CD14-positive monocyte (primary cell): ENCODE measurements at places on chromosomes 5 and 9.

DNA sequence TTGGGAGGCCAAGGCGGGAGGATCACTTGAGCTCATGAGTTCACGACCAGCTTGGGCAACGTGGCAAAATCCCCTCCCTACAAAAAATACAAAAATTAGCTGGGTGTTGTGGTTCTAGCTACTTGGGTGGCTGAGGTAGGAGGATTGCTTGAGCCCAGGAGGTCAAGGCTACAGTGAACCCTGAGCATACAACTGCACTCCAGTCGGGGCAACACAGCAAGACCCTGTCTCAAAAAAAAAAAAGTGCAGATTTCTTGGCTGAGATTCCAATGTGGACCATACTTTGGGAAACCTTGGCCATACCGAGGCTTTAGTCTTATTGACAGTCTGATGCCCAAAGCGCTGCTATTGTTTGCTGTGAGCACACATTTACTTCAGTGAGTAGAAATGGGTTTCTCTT lies 113.6 kb upstream of the CLINT1 start:
- no peak for DNase-seq

- DNase-seq = no peak
Observed at GRCh38 chr9:131214286-131214856, 61.9 kb downstream of the FAM78A start.

DNA sequence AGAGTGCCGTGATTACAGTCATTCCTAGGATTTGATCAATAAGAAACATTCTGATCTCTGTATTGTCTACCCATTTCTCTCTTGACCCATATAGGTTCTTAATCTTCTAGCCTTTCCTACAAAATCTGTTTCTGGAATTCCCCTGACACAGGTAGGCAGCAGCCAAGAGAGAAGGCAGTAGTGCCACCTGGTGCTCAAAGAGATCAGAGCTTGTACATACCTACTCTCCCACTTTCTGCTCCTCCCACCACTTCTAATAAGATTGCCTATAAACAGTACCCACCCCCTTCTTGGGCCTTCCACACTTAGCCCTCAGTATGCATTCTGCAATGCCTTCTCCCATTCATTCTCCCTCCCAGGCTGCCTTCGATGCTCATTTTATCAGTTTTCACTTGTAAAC lies 117.4 kb upstream of the RORB start:
- DNase-seq = no peak

DNA sequence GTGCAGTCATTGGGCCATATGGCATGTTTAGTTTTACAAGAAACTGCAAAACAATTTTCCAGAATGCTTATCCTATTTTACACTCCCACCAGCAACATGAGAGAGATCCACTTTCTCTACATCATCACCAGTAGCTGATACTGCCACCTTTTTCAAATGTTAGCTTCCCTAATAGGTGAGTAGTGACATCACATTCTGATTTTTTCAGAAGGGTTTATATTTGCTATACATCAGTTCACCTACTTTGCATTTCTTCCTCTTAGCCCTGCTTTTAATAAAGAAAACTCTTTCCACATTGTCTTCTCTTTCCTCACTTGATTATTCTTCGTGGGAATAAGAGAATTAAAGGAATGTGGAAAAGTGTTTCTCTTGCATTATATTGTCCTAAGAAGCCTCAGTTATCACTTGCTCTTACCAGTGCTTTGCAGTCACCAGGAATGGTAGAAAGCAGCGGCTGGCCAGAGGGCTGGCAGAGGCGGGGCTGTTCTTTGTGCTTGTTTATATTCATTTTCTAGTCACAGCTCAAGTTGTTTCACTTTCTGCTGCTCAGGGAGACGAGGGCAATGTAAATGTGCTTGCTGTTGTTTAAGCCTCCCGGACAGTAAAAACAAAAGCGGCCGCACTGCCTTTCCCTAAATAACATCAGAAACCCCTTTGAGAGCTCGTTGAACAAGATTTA lies 164.8 kb downstream of the HSD17B3 start:
- no peak for DNase-seq

- no peak for DNase-seq
Observed at GRCh38 chr5:168693297-168693696, 114.1 kb upstream of the PANK3 start.

GRCh38 chr5:99314721-99315120 lies 385.9 kb upstream of the CHD1 start:
- DNase-seq = peak; percentile 3

GRCh38 chr9:86069206-86069869 lies 30.0 kb downstream of the GOLM1 start:
- DNase-seq = peak; percentile 97

- no peak for DNase-seq
Observed at GRCh38 chr9:138066049-138066448, 188.5 kb downstream of the CACNA1B start.

DNA sequence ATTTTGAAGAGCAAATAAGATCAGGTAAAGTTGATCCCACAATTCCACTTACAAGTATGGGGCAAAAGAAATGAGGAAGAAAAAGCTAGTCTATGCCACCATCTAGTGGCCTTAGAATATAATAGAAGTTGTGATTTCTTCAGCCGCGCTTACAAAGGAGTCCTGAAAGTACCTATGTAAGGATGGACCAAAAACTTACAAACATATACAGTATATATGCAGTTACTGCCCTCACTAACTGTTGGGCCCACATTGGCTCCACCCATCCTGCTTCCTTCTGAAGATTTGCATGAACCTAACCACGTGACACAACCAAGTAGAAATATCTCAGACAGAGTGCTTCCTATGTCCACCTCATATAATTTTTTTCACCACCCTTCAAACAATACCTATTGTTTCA lies 11.7 kb upstream of the OR13D1 start:
- peak; percentile 18 for DNase-seq

- DNase-seq = peak; percentile 48
Observed at GRCh38 chr5:173835131-173835530, 53.0 kb upstream of the CPEB4 start.

- no peak for DNase-seq
Observed at GRCh38 chr9:34964458-34964857, 6.4 kb downstream of the PHF24 start.

- DNase-seq = peak; percentile 44
Observed at GRCh38 chr9:129170229-129170628, 7.8 kb downstream of the IER5L start.

DNA sequence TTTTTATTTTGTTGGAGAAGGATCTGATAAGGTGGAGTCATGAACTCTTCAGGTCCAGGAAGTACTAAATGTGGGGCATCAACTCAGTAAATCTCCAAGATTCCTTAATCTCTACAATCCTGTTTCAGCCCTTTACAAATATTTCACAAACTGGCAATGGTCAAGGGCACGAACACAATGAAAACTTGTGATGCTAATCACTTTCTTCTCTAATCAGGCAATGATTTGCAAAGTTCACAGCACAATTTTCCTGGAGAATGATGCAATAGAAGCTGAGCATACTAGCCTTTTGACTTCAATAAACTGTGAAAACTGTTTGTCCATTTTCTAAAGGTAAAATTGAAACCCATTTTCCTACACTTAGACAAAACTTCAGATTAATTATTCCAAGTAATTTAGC lies 16.9 kb downstream of the GDF9 start:
- DNase-seq = no peak

DNA sequence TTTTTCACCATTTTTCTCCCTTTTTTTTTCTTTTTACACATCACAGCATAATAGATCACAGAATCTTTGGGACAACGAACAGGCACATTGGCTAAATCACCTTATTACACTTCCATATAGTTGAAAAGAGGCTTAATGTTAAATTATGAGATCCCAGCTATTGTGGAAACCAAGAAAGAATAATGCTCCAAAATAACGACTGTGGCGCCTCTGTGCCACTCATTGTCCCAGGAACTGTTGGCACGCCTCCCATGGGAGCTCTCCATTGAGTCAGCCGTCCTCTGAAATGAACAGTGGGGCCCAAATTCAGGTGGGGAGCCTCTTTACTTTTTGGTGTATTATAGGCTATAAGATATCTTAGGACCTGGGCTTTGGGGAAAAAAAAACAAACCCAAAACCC lies 82.2 kb upstream of the NFIB start:
- no peak for DNase-seq

GRCh38 chr9:94921092-94921471 lies 194.6 kb downstream of the AOPEP start:
- no peak for DNase-seq

DNA sequence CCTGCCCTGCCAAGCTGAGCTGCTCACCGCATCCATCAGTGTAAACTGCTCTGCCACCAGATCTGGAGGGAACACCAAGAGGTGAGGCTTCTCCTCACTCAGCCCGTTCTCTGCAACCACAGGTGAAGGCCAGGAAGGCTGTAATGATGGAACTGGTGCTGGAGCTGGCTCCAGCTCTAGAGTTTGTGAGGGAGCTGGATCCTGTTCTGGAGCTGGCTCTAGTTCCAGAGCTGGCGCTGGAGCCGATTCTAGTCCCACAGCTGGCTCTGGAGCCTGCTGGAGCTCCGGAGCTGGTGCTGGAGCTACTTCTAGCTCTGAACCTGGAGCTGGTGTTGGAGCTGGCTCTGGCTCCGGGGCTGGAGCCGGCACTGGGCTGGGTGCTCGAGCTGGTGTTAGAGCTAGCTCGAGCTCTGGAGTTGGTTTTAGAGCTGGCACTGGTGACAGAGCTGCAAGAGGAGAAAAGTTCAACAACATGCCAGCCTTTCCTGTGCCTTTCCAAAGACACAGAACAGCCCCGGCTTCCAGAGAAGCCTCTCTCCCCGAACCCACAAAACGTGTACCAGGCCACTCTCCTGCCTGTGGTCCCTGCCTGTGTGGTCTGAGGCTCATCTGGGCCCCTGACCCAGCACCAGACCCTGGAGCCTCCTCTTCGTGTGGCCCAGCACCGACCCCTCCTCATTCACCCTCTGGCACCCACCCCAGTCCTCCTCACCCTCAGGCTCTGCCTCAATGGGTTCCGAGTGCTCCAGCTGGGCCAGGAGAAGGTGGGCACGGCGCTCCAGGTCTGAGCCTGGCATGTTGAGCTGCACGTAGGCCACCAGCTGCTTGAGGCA lies 12.9 kb downstream of the RALGDS start:
- no peak for DNase-seq

DNA sequence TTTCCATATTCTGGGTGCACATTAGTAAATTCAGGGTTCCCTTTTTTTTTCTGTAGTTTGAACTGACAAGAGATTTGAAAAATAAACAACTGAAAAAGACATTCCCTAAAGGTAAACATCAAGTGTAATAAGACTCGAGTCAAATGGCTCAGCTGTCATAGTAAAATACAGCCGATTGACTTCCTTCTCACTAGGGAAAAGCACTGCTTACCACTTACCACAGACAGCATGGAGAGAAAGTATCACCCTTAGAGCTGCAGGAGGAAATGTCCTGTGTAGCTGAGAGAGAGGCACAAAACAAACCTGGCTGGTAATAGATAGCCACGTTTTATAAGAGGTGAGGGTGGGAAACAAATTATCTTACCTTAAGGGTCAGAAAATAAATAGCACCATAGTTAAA lies 12.1 kb upstream of the DMAC1 start:
- no peak for DNase-seq

DNA sequence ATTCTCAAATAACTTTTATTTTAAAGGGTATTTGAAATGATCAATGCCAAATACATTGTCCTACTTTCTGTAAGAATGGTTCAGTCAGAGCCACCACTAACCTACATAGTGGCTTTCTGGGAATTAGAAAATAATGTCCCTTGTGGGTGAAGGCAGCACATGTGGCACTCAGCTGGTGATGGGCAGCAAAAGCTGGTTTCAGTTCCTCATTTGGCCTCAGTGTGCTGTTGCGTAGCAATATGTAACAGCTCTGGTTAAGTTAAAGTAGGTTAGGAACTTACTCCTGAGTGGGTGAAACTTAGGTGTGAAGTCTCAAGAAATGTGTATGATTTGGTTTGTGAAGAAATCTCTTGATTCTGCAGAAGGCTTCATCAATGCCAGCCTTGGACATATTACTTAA lies 99.6 kb upstream of the SPEF2 start:
- peak; percentile 89 for DNase-seq
